Caudate nucleus (tissue), 63 donors: ENCODE measurements at places on chromosomes 3 and 15.

- DNase-seq = no peak
Observed at GRCh38 chr3:9194509-9195184, 54.8 kb downstream of the SRGAP3 start.

DNA sequence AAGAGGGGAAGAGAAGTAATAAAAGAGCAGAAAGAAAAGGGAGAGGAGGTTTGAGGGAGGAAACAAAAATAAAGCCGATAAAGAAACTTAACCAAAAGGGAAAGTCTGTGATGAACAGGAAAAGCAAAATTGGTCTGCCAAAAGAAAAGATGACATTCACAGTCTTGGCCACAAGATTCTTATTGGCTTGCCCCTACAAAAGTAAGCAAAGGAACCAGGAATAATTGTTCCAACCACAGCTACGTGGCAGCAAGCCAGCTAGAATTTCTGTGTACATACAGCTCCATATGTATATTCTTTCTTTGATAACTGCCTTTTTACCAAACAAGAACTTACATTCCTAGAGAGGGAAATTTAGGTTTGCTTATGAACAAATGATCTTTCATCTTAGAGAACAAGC is 79.6 kb downstream of the MLH1 start:
- DNase-seq = no peak

DNA sequence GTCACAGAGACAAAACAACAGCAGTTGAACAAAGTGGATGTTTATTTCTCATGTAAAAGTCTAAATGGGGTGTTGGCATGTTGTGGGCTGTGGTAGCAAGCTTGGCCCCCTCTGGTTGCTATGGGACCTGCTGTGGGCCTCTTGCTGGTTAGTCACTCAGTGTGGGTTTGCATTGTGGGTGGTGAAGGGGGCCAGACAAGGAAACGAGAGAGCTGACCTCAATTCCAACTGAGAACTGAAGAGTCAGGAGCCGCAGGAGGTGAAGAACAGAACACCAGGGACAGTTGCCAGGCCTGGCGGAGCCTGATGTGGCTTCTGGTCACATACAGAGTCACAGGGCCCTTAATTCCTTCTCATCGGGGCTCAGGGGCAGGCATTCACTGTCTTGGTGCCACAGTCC is 1.9 kb upstream of the ADPGK start:
- DNase-seq = no peak

- no peak for DNase-seq
Observed at GRCh38 chr3:150371741-150372254, 36.3 kb upstream of the TSC22D2 start.

- no peak for DNase-seq
Observed at GRCh38 chr15:44186705-44187104, 8.4 kb downstream of the FRMD5 start.

DNA sequence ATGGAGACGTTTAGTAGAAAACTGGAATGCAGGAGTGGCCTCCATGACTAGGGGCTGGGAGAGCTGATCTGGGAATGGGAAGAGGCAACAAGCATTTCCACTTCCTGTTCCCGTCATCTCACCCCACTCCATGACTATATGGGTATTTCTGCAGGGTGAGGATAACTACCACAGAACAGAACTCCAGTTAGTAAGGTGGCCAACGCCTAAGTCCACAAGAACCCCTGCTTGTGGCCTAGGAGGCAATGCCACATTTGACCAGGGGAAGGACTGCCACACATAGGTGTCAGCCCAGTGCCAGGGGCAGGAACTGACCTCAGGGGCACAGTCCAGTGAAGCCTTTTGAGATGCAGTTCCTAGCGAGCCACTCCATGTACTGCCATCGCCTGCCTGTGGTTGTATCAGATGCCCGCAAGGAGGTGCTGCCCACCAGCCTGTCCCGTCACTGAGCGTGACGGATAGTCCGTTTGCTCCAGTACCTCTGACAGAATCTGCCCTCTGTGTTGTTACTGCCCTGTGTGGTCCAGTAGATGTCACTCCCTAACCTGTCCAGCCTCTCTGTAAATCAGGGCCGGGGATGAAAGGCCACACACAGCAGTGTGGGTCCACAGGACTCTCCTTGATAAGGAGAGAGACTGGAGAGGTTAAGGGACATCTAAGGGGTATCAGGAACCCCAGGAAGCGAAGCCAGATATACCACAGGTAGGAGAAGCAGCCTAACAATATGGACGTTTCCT is 3.5 kb upstream of the MTFMT start:
- DNase-seq = peak; percentile 12

DNA sequence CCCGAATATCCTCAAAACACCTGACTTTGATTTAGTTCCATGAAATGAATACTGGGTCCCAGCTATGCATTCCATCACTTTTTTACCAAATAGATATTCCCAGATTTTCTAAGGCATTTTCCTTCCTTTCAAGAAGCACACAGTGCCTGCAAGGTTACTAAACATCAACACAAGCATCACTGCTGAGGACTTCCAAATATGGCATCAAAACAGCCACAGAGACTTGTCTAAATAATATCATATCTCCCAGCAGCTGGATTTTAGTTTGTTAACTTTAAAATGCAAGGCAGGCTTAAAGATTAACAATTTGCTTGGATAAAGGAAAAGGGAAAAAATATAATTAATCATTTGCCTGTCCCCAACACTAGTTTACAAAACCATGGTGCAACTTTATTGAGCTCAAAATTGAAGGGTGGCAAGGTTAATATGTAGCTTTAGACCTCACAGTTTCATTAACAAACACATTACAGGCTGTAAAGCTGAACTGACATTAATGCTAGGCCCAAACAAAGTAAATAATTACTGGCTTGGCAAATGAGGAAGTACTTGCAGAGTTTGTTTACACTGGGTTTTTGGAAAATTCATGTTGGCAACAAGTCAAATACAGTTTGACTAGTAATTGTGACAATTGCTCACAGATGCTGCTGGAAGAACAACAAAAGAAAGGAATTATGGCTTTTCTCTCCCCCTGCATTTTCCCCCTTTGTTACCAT is 401.7 kb upstream of the CDIN1 start:
- no peak for DNase-seq

DNA sequence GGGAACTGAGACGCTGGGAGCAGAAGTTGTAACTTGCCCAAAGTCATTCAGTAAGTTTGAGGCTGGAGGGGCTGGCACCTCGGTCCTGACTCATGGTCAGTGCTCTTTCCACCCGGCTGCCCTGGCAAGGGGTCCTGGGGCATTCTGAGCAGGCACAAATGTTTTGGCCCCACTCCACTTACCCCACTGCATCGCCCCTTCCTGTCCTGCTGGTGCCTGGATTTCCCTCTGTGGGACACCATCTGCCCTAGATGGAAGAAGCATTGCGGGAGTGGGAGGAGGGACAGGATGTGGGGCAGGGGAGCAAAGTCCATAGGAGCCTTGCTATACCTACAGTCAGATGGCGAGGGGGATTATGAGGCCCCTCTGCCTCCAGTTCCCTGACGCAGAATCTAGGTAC is 4.5 kb downstream of the CORO2B start:
- no peak for DNase-seq

- DNase-seq = no peak
Observed at GRCh38 chr3:32172420-32172819, 66.0 kb downstream of the GPD1L start.

- no peak for DNase-seq
Observed at GRCh38 chr15:22735781-22736180, 50.7 kb upstream of the NIPA1 start.

DNA sequence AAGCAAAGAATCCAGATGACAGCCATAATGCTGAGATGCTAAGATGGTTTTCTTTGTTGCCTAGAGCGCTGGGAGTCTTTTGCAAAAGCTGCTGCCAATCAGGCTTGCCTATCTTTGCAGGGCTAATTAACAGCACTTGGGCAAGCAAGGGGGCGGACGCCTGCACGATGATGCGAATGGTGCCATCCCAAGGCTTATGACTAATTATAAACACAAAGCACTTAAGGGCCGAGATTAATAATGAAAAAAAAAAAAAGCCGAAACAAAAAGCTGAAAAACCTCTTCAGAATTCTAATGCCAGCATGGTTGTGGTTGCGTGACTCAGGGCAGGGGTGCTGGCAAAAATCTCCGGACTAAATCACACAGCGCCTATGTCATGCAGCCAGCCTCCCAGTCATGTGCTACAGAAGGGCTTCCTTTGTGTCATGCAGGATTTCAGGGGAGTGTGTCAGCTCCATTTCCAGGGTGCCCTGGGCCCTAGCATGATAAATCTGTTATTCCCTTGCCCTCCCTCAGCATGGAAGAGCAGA is 185.0 kb upstream of the ANKRD28 start:
- DNase-seq = peak; percentile 78

DNA sequence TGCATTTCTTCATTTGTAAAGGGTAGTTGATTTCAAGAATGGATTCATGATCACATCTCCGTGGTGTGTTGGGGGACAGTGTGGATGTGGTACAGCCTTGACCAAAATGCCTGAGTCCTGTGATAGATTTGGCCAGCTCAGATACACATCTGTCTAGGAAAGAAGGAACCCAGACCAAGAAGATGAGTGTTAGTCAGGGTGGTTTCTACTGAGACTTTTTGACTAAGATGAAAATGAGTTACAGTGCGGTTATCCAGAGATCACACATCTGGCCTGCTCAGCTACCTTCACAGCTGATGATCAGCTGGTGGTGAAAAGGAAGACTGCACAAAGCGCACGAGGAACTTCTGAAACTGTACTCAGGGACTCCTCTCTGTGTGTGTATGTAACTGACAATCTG is 68.0 kb downstream of the FNDC3B start:
- no peak for DNase-seq

- no peak for DNase-seq
Observed at GRCh38 chr3:14513566-14514322, 26.4 kb downstream of the GRIP2 start.

DNA sequence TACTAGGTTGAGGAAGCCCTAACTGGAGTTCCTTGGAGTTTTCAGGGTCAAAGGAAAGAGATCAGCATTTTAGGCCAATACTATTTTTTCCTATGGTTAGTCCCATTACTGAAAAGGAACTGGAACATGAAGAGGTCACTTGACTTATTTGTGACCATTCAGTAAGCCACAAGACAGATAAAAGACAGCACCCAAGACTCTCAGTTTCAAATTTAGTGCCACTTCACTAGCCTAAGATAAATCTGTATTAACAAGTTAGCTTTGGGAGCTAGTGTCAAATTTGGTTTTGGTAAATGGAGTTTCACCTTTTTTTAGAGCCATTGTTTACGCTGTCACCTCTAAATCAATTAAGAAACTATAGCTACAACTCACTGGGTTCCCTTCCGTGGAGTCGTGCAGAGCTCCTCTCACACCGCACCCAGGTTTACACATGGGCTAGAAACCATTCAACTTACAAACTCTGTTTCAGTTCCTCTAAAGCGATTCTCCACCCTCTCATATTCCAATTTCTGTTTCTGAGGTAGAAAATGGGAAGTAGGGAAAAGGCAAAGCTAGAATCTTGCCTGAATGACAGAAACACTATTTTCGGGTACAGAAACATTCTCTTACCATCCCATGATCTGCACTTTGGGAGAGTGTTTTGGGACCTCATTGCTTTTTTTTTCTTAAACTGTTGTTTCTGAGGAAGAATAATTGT is 14.4 kb downstream of the CCDC32 start:
- no peak for DNase-seq

- no peak for DNase-seq
Observed at GRCh38 chr3:108183971-108184370, 38.3 kb downstream of the IFT57 start.

GRCh38 chr15:89129123-89129815 is 41.0 kb downstream of the ABHD2 start:
- no peak for DNase-seq

DNA sequence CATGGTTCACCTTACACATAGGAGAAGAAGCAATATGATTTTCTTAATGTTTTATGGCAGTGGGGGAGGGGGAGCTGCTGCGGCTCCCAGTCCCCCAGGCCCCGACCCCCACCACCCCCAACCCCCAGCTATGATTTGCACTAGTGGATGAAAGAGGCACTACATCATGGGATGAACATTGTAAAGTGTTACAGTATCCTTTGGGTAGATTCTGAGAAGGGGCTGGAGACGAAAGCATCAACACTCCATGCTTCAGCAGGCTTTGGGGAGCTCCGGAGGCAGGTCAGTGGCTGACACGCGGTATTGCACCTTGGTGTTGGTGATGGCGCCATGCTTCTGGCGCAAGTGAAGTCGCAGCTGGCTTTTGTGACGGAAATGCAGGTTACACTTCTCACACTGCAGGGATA is 19.9 kb upstream of the RTP2 start:
- no peak for DNase-seq

DNA sequence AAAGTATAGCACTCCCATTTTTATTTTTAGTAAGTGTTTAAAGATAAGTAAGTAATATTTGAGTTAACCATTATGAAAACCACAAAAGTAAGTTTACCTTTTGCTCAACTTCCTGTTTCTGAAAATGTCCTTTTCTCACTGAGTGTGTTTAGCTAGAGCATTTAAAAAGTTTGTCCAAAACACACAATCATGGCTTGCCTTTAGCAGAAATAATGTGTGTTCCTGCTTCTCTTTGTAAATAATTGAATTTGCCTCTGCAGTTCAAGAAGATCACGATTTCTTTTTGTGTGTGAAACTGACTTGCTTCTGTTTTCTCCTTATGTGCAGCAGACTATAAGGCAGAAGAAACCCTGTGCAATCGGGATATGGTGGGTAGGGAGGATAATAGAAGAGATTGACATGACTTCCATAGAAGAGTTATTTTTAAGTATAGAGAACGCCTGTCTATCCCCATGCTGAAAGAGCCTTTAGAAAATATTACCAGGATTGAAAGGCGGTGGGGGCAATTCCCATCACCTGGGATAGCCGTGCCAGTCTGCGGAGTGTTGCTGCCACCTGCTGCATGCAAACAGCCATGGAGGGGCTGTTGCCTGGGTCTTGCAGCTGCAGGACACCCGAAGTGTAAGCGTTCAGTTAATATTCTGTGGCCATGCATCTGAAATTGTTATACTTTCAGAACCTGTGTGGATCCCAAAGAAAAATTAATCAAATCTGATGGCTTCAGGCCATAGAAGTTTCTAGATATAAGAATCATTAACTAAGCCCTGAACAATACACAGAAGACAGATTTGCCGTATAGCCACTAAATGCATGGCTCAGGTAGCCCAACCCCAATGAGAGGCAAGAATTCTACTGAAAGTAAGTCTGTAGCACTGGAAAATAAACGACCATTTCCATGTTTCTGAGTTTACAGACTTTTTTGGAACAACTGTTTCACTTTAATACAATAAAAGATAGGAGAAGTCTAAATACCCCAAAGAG is 2.4 kb upstream of the CD96 start:
- peak; percentile 48 for DNase-seq

DNA sequence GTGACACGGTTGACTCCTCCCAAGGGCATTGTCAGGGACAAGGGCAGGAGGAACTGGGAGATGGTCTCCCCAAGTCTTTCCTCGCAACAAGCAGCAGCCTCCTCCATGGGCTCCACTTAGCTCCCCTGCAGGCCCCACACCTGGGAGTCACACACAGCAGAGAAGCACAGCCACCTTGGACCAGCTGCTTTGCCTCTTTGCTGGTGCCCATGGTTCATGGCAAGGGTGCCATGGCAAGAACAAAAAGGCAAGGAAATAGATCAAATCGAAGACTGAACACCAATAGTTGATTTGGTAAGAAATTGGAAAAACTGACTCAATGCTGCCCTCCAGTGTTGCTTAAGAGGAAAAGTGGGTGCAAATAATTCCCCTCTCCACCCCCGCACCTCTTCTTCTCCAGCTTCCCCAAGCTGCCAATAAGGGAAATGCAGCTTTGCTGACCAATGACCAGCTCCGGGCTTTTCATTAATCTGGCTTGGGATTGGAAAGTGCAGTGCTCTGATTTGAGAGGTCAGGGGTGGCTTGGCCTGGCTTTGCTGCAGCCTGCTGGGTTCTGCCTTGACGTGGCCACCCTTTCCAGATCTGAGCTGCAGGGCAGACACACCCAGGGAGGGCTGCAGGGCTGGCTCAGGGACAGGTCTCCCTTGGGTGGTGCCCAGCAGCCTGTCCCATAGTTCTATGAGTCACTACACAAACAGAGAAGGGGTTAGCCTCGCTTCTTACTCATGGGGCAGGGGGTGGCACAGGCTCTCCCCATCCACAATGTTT is 162.0 kb downstream of the KLF13 start:
- peak; percentile 39 for DNase-seq
